ENCODE measurements at places on chromosomes 12 and 14.

DNA sequence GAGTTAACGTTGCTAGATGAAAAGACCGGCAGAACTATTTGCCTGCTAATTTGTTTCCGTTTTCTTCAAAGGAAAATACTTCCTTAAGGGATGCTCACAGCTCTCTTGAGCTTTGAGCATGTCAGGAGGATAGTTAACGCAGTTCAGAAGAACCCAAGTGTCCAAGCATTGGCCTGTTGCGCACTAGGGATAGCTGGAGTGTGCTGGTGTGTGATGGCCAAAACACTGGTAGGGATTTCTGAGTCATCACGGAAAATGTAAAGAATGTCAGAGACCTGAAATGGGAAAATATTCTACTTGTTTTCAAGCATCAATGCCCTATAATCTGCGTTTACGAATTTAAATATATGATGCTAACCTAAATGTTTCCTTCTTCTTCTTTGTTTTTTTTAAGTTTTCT is 97.8 kb downstream of the VRK1 start:
- DNase-seq: no peak

DNA sequence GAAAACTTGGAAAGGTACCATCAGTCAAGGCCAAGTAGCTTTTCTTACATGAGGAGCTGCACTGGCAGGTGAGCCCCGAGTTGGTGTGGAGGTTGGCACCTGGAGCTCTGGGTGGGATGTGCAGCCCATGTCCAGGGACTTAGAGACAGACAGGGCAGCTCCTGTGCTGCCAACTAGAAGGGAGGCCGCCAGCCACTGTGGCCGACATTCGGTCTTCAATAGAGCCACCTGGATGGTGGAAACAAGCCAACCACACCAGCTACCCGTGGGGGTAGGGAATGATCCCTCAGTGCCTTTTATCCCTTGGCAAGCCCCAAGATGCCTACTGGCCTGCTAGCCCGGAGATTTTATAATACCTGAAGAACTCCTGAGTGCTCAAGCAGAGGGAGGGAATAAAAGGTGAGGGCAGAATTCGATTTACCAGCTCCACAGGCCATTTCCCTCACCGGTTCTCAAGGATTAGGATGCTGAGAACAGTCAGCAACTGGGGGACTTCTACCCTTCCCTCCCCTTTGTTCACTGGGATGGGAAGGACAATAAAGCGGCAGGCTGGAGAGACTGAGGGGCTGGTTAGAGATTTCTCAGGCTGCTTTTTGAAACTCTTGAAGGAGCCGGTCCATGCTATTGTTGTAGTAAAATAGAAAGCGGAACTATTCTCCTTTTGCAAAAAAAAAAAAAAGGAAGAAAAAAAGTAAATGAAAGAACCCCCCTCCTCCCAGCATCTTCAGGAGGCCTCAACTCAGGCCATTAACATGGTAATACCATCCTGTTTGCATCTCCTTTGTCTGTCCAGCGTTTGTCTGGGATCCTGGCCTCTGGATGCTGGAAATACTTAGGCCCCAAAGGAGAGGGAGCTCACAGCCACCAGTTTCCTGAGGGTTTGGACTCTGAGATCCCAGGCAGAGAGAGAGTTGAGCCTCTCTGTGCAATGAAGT is 321.6 kb downstream of the ZFP36L1 start:
- no peak for DNase-seq

DNA sequence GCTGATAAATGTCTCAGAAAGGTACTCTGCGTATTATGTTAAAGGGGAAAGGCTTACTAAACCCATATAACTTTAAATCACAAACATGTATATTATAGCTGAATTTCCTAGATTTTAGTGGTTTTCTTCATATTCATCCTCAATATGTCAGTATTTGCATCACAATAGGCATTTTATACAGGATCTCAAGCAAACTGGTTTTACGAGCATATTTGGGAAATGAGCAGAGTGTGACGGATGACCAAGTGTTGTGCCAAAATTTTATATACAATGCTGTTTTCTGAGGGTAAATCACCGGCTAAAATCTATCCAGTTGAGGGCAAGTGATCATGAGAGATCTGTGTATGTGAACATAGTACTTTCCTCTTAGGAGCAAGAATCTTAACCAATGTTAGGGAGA is 8.4 kb downstream of the CPM start:
- no peak for DNase-seq

GRCh38 chr12:32446316-32447119 is 47.2 kb downstream of the FGD4 start:
- DNase-seq: no peak

- no peak for DNase-seq
These were observed 272.8 kb upstream of the FAR2 start for GRCh38 chr12:28876196-28876798.

GRCh38 chr14:73721101-73721821 is 7.1 kb upstream of the PNMA1 start:
- DNase-seq: no peak

GRCh38 chr12:109169262-109169661 is 52.9 kb downstream of the ACACB start:
- DNase-seq: no peak

Measured in stimulated activated CD4-positive, alpha-beta T cell treated with anti-CD3 and anti-CD28 coated beads, Interleukin-15, amount 100 ng/mL, for 48 hours (primary cell).